ENCODE measurements at places on chromosomes 1 and 21.

DNA sequence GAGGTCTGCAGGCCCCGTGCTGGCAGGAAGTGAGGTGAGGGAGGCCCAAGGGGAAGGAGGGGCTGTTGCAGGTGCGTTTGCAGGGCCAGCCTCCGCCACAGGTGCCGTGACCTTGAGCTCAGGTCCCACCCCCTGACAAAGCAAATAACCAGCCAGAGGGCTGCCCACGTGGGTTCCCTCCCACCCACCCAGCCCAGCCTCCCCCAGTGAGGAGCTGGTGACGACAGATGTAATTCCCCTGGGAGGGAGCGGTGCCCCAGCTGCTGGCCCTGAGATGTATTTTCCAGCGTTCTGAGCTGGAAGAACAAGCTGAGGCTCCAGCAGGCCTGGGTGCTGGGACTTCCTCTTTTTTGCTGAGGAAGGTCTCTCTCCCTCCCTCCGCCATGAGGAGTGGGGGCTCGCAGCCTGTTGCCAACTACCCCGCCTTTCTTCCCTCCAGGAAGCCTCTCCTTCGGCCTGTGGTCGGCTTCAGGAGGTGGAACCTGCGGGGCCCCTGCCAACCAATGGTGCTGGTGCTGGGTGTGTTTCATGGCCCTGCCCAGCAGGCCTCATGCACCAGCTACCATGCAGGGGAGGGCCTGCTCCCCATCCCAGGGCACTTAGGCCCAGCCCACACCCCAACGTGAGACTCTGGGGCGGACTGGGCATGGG, 153.2 kb downstream of the PRDM16 start:
- DNase-seq, result no peak

DNA sequence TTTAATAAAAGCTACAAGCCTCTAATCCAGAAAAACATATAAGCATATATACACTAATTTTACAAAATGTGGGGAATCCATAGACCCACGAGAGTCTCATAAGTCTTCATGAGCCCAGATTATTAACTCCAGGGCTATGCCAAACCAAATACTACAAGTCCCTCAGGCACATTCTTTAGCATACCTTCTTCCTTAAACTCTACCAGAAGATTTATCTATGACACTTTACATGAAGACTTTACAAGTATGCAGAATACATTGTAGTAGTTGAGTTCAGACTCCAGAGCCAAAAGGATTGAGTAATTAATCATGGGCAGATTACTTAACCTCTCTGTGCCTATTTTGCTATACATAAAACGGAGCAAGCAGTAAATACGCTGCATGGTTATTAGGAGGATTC, 793.7 kb upstream of the ADGRL2 start:
- DNase-seq, result no peak

- peak; percentile 45 for DNase-seq
Observed at GRCh38 chr21:33069994-33070743, at the start of gene OLIG1. Gene OLIG1, plus strand, starts transcription at chr21:33070141. Its CDS starts 106 bp downstream, at chr21:33070247.

DNA sequence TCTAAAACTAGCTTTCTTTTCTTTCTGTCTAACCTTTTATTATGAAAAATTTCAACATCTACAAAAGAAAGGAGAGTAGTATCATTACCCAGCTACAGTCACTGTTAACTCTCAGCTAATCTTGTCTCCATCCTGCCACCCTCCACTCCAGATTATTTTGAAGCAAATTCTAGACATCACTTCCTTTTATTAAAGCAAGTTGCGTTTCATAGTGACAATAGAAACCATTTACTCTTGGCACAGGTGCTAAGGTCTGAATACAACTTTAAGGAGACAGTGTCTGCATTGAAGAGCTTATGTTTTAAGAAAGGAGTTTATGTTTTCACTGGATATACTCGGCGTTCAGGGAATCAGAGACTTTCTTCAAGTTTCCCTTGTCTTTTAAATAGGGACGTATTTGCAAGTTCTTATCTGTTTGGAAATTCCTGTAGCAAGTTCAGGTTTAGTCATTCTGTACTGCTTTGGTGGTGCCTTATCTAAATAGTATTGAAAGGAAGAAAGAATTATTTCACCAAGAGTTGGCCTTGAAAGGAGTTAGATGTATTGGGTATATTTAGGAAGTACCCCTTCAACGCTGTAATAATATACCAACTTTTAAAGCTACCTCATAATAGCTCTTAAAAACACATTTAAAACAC, 42.7 kb downstream of the ITSN1 start:
- DNase-seq, result no peak

GRCh38 chr1:114000406-114000805, 21.1 kb downstream of the OLFML3 start:
- no peak for DNase-seq

GRCh38 chr1:7781501-7781900, 2.6 kb upstream of the PER3 start:
- no peak for DNase-seq

DNA sequence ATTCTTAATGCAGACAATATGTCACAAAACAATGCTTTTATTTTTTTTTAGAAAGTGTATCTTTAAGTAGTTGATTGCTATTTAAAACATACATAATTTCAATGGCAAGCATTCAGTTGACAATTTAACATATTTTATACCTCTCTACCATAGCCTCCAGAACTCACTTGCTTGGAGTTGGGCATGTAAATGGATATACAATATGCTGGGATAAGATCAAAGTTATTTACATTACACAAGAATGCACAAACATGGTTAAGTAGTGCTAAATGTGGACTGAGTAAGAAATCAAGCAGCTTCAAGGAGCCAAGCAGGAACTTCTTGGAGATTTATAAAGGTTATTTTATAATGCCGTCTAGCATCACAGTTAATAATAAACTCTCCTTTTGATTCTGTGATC, 17.0 kb downstream of the CLCA4 start:
- DNase-seq, result no peak

GRCh38 chr21:26977746-26978145, 10.9 kb upstream of the ADAMTS5 start:
- no peak for DNase-seq

DNA sequence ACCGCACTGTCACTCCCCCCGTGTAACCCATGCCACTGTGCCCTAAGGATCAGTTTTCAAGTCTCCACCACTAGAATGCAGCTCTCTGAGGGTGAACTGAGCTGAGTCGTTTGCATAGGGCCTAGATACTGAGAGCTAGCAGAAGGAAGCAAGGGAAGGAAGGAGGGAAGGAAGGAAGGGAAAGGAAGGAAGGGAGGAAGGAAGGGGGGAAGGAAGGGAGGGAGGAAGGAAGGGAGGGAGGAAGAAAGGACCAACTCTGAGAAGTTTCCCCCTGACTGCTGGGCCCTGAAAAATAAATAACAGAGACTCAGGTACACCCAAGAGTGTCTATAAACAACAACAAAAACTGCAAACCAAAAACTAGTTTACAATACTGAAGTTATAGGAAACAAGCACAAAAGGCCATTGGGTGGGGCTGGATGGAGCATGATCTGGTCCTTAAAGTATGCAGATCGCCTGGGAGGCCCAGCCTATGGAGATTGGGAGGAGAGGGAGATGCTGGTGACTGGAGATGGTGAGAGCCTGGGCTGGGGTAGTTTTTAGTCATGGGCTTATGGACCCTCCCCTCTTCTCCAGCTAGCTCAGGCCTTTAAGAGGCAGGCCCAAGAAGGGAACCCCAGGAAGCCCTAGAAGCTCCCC, 1.7 kb upstream of the MRPS15 start:
- DNase-seq, result no peak

DNA sequence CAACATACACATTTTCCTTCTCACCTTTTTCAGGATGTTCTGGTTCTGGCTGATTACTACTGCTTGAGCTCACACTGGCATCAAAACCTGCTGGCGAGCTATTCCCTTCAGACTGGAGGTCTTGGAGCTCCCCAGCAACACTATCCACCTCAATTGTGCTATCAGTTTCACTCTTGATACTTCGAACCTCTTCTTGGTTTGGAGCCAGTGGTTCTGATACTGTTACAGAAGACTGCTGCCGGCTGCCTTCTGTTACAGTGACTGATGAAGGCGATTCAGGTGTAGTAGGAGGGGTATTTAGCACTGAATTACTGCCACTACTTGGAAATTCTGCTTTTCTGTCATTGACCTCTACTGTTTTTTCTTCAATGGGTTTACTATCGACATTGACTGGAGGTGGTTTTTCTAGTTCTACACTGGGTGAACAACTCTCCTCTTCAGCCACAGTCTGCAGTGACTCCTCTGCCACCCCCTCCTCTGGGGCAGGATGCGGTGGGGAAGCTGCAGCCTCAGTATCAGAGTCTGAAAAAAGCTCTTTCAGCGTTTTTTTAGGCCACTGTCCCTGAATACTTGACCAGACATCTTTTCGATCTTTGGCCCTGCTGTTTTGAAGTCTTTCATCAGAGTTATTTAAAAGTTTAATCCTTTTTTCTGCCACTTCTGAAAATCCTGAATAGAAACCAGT, 20.7 kb upstream of the RBM34 start:
- DNase-seq, result no peak

DNA sequence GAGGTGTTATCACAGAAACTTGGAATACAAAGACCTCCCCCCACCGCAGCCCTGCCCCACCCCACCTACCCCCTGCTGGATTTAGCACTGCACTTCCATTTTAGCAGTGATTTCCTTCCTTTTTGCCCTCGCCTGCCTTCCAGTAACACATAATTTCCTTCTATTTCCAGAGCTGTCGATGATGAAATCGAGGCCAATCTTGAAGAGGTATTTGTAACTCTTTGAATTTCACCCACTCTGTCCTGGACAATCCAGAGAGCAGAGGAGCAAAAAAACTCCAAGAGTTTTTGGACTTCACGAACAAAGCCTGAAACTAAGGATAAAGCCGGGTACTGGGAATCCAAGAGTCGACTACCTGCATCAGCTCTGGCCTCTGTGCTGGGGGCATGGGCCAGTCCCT, 49.1 kb downstream of the CAPN2 start:
- DNase-seq, result no peak

DNA sequence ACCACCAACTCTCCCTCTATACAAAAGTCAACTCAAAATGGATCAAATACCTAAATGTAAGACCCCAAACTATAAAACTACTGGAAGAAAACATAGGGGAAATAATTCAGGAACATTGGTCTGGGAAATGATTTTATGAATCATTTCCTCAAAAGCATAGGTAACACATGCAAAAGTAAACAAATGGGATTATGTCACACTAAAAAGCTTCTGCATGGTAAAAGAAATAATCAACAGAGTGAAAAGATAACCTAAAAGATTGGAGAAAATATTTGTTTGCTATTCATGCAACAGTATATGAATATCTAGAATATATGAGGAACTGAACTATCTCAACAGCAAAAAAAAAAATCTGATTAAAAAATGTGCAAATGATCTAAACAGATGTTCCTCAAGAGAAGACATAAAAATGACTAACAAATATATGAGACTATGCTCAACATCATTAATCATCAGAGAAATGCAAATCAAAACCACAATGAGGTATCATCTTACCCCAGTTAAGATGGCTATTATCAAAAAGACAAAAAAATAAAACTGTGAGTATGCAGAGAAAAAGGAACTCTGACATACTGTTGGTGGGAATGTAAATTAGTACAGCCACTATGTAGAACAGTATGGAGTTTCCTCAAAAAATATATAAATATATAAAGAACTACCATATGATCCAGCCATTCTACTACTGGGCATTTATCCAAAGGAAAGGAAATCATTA, 47.8 kb downstream of the VCAM1 start:
- DNase-seq, result no peak

- no peak for DNase-seq
Observed at GRCh38 chr1:931380-932172, 7.9 kb downstream of the SAMD11 start.

DNA sequence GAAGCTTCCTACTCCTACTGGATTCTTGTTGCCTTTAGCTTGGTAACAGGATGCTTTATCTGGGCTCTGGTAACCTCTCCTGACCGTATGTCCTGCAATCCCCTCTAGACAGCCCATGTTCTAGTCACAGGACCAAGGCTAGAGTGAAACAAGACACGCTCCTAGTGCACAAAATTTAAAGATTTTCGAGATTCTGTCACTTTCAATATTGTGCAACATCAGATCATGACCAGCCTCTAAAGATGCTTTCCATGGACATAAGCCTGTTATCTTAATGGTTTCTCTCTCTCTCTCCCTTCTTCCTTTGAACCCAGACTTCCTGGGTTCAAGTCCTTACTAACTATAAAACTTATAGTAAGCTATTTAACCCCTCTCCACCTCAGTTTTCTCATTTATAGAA, 1.6 kb upstream of the LY9 start:
- no peak for DNase-seq

GRCh38 chr1:166164995-166165660, 1.7 kb downstream of the FAM78B start:
- DNase-seq, result no peak

DNA sequence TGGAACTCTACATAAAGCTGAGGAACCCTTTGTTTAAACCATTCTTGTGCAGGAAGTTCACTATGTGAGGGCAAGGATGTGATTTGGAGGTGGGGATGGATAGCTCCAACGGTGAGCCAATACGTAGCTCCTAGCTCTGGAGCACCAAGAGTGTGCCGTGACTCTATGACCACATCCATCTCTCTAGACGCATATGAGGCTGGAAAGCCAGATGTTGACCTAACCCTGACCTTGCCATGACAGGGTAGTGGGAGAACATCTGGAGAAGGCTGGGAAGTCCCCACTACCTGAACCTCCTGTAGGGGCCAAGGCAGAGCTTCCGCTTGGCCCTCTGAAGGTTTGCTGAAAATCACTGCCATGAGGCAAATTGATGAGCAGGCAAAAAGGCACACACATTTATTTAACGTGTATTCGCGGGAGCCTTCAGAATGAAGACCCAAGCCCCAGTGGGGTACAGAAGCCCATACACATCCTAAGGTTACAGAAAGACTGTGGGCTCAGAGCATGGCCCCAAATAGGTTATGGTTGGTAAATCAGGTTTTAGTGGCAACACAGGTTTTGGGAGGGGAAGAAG, 43.4 kb downstream of the EIF2D start:
- DNase-seq, result no peak

GRCh38 chr1:201074018-201074417, 38.2 kb downstream of the CACNA1S start:
- DNase-seq, result no peak

DNA sequence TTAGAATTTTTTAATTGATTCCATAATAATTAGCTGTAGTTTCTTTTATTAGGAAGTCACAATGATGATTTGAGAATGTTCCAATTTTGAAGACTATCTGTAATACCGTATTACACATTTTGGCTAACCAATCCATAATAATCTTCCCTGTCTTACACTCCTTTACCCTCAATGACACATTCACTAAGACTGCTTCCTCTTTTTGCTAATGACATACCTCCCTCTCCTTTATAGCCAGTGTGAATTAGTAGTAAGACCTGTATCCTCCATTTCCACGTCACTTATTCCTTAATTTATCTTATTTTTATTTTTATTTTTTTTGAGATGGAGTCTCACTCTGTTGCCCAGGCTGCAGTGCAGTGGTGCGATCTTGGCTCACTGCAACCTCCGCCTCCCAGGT, 10.1 kb downstream of the KDM1A start:
- DNase-seq, result no peak

- no peak for DNase-seq
Observed at GRCh38 chr1:63892632-63893395, 119.0 kb downstream of the ROR1 start.

DNA sequence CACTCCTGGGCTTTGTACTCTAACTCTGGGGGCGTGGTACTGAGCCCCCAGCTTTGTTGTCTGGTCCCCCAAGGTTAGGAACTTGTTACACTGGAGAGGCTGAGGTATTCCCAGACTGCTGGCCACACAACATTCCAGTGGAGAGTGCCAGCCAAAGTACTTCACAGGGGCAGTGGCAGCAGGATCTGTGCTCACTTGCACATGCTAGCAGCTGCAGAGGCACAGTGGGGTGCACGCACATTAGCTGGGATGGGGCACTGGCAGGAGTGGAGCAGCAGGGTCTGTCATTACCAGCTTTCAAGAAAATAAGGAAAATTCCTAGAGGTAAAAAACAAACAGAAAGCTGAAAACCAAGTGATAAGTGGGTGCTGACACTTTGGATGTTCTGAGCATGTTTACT, 31.0 kb downstream of the ZNF691 start:
- no peak for DNase-seq
